ENCODE measurements at places on chromosomes 7 and 10.

- DNase-seq, result no peak
Measured at GRCh38 chr7:50937727-50938126, 155.0 kb upstream of the GRB10 start.

DNA sequence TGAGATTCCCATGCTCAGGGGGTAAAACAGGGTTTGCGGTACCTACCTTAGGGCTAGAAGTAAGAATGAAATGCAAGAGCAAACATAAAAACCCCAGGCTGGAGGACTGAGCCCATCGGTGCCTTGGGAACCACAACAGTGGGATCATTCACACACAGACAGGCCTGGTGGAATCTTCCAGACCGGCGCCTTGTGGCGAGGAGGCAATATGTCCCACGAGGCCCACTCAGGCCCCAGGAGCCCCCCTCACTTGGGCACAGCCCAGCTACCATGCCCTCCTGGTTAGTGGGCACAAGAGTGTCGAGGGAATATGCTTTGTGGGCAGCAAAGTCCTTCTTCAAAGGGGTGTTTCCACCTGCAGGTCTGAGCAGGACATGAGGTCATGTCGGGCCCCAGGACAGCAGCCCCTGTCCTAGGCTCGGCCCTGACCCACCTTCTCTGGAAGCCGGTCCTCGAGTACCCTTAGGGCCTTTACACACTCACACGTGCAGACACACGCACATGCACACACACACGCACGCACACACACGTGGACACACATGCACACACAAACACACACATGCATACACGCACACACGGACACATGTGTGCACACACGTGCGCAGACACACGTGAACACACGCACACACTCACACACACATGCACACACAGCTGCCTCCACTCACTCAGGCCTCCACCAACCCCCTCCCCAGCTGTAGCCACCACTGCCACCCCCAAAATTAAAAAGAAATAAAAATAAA is 51.5 kb upstream of the MYL10 start:
- DNase-seq, result no peak

GRCh38 chr10:73529089-73529832 is 33.4 kb upstream of the PPP3CB start:
- peak; percentile 63 for DNase-seq

- DNase-seq, result no peak
Measured at GRCh38 chr7:46610746-46611145, 689.7 kb upstream of the IGFBP3 start.

- no peak for DNase-seq
Measured at GRCh38 chr10:86200269-86200668, 166.3 kb downstream of the GRID1 start.

- DNase-seq, result no peak
Measured at GRCh38 chr7:45293295-45293942, 135.8 kb downstream of the RAMP3 start.

DNA sequence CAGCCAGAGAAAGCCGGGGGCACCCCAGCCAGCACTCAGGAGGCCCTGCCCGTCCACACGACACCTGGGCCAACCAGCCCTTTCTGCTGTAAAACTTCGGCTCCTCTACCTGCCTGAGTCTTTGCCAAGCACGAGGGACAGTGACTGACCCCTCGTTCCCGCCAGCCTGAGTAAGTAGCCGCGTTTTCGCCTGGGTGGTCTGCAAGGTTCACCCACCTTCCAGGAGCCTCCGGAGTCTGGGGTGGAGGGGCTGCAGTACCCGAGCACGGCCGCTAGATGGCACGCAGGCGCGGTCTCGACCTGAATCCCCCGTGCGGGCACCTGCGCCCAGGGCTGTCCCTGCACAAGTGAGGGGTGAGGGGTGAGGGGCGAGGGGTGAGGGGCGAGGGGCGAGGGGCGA is 192.7 kb downstream of the PTPRN2 start:
- peak; percentile 66 for DNase-seq

- no peak for DNase-seq
Measured at GRCh38 chr7:47633134-47633533, 51.2 kb upstream of the TNS3 start.

DNA sequence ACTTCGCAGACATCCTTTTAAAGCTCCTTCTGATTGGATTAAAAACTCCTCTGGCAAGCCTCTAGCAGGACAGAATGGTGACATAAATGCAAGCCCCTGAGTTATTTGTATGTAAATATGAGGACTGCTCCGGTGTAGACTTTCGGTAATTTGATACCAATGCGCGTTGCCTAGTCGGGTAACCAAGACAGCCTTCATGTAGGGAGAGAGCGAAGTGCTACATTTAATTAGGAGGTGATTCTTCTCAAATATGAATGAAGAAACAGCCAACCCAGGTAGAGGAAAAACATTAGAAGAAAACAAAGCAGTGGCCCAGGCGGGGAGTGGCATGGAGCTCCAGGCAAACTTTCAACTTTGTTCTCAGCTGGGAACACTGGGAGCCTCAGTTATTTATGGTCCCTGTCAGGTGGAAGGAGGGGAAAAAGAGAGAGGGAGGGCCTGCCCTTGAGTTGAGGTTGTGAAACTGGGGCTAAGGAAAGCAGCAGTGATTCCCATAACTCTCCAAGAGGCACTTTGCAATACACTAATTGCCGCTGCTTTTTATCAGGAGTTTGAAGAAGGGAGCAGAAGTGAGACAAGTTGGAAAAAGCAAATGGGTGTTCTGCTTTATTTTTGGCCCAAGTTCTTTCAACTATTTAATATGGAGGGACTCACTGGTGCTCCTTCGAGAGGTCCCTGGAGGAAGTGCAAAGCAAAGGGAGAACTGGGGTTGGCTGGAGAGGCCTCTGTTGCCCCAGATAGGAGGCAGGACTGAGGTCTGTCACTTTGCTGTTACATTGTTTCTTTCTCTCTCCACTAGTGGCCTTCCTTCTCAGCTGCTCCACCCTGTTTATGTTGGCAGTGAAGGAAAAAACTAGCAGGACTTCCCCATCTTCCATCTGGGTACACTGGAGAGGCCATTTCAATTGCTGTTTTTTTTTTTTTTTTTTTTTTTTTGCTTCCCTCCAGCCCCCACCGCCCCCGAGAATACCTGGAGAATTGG is 234.6 kb upstream of the CCDC6 start:
- DNase-seq, result peak; percentile 76

DNA sequence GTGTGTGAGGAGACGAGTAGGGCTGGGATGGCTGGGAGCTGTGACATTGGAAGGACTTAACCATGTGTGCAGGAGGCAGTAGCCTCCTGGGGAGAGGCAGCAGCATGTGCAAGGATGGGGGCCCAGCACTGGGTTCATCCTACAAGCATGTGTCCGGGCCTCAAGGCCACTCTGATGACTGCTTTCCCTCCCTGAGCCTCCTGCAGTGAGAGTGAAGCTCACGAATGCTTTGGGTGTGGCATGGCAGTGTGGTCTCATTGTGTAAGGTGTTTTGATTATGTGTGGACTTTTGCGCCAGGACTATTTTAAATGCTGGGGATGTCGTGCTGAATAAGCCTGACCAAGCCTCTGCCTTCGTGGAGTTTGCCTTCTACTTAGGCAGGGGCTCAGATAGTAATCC is 122.0 kb upstream of the INSYN2A start:
- no peak for DNase-seq

- no peak for DNase-seq
Measured at GRCh38 chr10:77795426-77796055, 131.0 kb downstream of the DLG5 start.

DNA sequence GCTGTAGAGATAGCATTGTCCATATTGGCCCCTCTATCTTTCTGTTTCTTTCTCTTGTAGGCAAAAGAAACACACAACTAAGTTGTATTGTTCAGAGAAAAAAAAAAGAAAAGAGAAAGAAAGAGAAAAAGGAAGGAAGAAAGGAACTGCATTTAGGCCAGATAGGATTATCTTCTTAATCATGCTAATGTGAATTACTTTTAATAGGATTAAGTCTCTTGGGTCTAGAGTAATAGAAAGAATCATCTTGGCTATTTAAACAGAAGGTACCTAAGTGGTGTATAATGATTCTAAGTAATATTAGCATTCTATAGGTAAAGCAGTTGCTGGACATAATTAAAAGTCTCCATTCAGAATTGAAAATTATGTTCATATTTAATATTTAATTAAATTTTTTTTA is 42.2 kb downstream of the GPR85 start:
- DNase-seq, result no peak

- DNase-seq, result no peak
Measured at GRCh38 chr7:2247141-2247995, 5.3 kb downstream of the NUDT1 start.

GRCh38 chr10:48782386-48782785 is 97.7 kb downstream of the WDFY4 start:
- DNase-seq, result no peak

GRCh38 chr10:82228701-82229100 is 353.7 kb downstream of the NRG3 start:
- DNase-seq, result no peak

DNA sequence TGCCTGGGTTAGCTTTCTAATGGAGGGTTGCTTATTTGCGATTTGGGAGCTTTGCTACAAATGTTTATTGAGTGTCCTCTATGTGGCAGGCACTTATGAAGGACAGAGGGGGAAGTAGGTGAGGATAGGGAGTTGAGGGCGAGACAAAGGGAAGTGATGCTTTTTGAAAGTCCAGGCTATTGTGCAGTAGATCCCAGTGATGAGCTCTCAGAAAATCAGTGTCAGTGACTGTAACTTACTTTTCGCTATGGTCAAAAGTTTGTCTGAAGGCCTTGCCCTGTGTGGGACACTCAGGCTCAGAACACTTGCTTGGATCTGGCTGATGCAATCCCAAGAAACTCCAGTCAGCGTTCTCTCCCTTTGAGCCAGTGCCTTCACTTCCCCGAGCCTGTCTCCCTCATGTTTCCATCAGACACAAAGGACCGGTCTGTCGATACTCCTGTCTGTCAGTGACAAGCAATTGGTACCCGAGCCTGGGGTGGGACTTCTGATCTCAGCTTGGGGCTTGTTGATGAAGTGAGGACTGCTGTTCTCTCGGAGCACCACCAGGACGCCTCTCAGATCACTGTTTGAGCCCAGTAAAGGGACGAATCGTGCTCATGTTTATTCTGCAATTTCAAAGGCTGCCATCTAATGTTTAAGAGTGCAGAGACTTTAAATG is 63.1 kb upstream of the SORCS3 start:
- DNase-seq, result no peak

DNA sequence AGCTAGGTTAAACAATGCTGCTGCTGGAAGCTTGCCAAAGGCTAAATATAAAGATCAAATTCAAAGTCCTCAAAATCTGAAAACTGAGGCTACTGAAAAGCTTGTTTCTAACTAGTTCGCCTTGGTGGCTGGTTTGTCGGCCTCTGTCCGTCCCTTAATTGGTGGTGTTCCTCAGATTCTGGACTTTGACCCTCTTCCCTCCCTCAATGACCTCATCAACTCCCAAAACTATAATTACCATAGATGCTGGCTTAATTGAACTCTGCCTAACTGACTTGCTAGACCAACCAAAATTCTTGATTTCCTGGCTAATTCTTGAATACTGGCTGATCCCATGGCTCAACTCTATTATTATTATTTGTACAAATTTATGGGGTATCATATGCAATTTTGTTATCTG is 15.6 kb downstream of the ARHGAP21 start:
- DNase-seq, result peak; percentile 44

GRCh38 chr7:6530626-6531491 is 20.4 kb downstream of the GRID2IP start:
- DNase-seq, result peak; percentile 43

DNA sequence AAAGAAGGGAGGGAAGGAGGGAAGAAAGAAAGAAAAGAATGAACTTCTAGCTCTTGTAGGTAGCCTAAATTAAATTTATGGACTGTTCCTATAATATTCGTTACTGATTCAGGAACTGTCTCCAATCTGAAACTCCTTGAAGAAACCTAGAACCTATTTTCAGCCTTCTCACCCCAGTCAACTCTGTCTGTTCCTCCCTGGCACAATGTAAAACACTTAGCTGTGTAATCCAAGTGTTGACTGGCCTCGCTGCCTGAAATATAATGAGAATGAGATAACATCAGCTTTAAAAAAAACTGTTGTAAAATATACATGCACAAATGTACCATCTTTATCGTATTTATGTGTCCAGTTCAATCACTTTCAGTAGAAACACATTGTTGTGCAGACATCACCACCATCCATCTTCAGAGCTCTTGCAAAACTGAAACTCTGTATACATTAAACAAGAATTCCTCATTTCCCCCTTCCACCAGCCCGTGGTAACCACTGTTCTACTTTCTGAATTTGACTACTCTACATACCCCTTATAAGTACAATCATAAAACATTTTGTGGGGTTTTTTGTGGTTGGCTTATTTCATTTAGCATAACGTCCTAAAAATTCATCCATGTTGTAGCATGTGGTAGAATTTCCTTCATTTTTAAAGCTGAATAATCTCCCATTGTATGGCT is 6.3 kb upstream of the C7orf33 start:
- DNase-seq, result no peak

DNA sequence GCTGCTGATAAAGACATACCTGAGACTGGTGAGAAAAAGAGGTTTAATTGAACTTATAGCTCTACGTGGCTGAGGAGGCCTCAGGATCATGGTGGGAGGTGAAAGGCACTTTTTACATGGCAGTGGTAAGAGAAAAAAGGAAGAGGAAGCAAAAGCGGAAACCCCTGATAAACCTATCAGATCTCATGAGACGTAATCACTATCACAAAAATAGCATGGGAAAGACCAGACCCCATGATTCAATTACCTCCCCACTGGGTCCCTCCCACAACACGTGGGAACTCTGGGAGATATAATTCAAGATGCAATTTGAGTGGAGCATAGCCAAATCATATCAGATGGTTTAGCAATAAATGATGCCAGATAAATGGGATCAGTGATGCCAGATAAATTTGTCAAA is 892.0 kb upstream of the CELF2 start:
- no peak for DNase-seq

- DNase-seq, result no peak
Measured at GRCh38 chr10:1635340-1635739, 102.0 kb downstream of the ADARB2 start.

GRCh38 chr10:131910663-131911314 is 10.0 kb downstream of the PPP2R2D start:
- DNase-seq, result no peak

DNA sequence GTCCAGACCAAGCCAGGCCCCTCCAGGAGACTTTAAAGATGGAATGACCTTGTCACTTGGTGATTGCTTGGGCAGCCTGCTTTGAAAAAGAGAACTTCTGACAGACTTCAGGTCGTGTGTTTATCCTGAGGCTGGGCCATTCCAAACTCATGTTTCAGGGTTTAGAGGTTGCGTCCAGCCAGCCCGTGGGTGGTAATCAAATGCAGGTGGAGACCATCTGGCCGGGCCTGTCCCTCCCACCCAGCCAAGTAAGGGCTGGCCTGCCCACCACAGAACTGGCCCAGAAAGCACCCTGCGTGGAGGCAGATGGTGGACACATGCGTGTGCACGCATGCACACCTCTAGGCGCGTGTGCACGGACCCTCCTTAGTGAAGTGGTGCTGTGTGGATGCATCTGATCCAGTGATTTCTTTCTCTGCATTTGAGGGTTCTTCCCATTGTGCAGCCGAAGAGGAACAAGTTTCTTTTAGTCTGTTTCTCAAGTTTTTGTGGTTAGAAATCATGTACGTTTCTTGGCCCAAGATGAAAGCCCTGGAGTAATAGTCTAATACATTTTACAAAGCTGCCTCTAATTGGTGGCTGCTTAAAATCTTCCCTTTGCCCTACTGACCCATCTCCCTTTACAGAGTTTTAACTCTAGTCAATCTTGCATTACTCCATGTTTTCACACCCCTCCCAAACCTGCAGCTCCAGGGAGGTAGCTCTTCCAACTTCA is 43.0 kb downstream of the SUFU start:
- DNase-seq, result no peak

- DNase-seq, result no peak
Measured at GRCh38 chr10:111297351-111297848, 220.6 kb downstream of the ADRA2A start.
